Activated T-cell treated with anti-CD3 and anti-CD28 coated beads, Interleukin-2, amount 50 U/mL, for 24 hours (primary cell): ENCODE measurements at places on chromosomes 6 and 20.

GRCh38 chr6:14270142-14270893 is 152.7 kb downstream of the CD83 start:
- DNase-seq, result no peak

- no peak for DNase-seq
These were observed 80.2 kb downstream of the CAP2 start for GRCh38 chr6:17473554-17473953.

- DNase-seq, result no peak
These were observed 145.4 kb downstream of the RPS12 start for GRCh38 chr6:132959639-132960326.

DNA sequence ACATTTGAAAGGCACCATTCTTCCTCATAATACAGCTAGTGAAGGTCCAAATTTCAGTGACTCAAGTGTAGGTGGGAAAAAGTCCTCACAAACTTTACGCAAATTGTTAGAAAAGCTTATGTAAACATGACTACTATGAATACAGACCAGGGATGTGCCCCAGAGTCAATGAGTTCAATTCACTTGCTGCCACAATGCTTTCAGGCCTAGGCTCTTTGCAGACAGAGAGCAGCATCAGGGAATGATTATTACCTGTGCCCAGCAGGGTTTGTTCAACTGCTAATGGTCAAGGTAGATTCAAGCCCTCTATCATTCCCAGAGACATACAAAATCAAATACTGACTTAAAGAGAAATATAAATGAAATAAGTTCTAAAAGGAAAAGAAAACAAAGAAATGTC is 84.0 kb downstream of the LAMA2 start:
- DNase-seq, result no peak

- DNase-seq, result no peak
These were observed 3.6 kb downstream of the MAP3K7 start for GRCh38 chr6:90583179-90583835.

DNA sequence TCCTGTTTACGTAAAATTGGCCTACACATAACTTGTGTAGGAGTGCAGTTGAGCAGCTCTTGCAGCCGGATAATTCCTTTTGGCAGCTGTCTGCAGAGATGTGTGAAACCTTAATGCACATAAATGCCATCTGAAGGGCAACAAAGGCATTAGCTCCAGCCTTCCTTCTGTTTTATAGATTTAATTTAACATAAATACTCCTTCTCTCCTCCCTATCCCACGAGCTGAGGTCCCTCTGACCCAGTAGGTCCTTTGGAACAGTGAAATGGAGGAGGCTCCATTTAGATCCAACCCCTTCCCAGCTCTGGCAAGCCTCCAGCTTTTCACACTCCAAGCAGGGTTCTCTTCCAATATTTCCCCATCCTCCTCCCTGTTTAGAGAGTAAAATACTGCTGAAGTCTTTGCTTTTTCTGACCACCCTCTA is 6.5 kb downstream of the PLEKHG1 start:
- no peak for DNase-seq

DNA sequence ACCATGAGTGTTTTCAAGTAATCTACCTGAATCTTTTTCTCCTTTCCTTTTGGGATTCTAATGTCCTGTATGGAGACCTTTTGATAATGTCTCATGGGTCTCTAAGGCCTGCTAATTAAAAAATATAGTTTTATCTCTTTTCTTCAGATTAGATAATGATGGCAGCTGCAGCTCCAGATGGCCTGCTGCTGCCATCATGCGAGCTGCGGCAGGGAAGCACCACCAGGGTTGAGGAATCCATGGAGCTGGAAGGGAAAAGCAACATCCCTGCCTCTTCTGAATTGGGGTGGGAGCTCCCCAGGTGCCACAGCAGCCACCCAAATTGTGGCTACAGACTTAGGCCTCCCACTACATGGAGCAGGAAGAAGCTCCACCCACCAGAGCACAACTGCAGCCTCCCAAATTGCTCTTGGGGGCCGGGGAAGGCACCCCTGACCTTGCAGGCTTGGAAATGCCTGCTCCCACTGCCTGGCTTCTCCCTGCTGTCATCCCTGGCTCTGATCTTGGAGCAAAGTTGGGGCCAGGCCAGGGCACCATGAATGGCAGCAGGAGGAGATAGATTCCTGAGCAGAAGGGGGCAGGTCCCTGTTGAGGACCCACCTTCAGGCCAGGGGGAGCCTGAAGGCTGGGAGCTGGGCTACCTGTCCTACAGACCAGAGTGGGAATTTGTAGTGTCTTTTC is 189.6 kb upstream of the MAN1A1 start:
- no peak for DNase-seq

DNA sequence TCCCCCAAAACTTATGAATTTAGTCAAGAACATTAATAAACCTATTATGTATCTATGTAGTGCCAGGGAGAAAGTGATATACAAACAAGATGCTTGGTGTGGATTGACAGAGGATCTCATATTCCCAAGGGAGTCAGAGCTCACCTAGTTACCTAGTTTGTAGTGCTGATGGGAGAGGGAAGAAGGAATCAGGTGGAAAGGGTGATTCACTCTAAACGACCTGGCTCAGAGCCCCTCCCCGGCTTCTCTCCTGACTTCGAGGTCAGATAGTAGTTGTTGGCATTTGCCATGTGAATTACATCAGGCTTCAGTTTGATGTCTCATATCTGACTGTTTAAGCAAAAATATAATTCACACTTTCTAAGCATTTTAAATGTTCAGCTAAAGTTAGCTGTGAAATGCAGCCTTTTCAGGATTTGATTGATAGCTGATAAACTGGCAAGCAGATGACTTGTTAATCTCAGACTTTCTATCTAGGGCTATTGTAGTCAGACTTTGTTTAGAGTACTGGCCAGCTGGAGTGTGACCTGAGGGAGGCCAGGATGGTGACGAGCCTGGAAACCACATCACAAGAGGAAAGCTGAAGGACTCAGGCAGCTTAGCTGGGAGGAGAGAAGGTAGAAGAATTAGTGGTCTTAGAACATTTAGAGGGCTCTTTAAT is 123.7 kb downstream of the AKAP7 start:
- no peak for DNase-seq
